Nasal cavity respiratory epithelium epithelial cell of viscerocranial mucosa (primary cell): ENCODE measurements at places on chromosomes 13 and 19. TPM values are rescaled to one million over a fixed set of nuclear protein-coding genes. Genes with fewer than 3 reads are reported as not detected.

Gene TSHZ3
- total RNA-seq = 1.0 and 6.2 TPM in 2 replicates

Gene CABP5
- not detected in 2 replicates for total RNA-seq

Gene DNAAF3
- 0.34 and 0.43 TPM in 2 replicates for total RNA-seq

Gene FGF22
- not detected in 2 replicates for total RNA-seq

Gene MYO1F
- not detected in 2 replicates for total RNA-seq

Gene TMC4
- total RNA-seq = 26.7 and 71.6 TPM in 2 replicates

Gene CNFN
- total RNA-seq = 0.36 and 13.7 TPM in 2 replicates

Gene CYP4F12
- 0.34 and 2.3 TPM in 2 replicates for total RNA-seq

Gene HS6ST3
- total RNA-seq = under 0.01 TPM in 2 replicates

Gene HMGB1
- 58.4 and 148 TPM in 2 replicates for total RNA-seq

Gene COX7A1
- total RNA-seq = not detected in 2 replicates

Gene SERPINE3
- not detected in 2 replicates for total RNA-seq

Gene ODAD3
- 0.07 TPM in 1 of 2 replicates, not detected in the other for total RNA-seq

Gene SLC25A42
- 1.0 and 2.6 TPM in 2 replicates for total RNA-seq

Gene LRRC25
- total RNA-seq = 0.07 TPM in 1 of 2 replicates, not detected in the other

Gene MYO16
- total RNA-seq = under 0.01 and 0.07 TPM in 2 replicates

Gene IGFL3
- not detected in 2 replicates for total RNA-seq

Gene CTXN1
- total RNA-seq = 1.0 and 1.6 TPM in 2 replicates

Gene ACER1
- total RNA-seq = not detected in 2 replicates

Gene ANGPTL8
- total RNA-seq = not detected in 2 replicates

Gene IFNL1
- total RNA-seq = not detected in 2 replicates
